Fibroblast of the aortic adventitia (primary cell): ENCODE measurements at places on chromosomes 3 and 15. TPM values are rescaled to one million over a fixed set of nuclear protein-coding genes. Genes with fewer than 3 reads are reported as not detected.

DNA sequence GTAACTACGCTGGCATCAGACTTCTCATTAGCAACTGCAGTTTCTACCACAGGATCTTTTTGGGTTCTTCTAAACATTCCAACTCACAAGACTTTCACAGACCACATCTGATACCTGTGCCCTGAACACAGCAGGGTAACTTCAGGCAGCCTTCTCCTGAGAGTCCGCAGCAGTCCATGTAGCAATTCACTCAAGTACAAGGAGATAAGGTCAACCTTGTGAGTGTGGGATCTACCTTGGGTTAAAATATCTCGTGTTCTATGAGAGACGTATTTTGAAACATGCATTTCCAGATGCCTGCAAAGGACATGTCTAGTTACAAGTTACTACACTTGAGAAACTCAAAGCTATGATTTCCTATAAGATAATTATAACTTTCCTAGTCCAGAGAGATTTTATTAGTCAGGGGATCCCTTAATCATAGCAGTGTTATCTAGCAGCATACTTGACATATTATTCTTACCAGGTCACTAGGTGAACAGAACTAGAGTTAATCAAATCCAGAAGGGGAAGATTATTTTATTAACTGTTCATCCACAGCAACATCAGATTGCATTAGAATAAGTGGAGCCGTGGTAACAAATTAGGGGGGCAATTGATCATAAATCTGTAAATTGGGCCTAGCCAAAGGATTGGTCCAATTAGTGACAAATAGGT lies 66.4 kb downstream of the ASTE1 start:
- peak; percentile 70 for DNase-seq

DNA sequence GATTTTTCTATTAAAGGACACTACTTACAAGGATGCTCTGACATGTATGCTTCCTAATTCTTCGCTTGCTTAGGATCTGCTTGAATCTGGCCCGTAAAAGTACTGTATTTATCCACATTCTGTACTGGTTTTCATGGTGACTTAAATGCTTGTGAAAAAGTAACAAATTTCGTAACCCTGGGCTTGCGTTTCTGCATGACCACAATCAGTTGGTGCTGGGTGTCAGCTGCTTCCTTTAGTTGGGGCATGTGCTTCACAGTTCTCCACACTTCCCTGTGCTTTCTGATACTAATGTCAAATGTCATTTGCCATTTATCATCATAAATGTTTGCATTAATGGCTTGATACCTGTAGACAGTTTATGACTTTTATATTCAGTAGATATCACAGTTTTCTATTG lies 218.4 kb upstream of the MLF1 start:
- DNase-seq: no peak

- no peak for DNase-seq
Measured at GRCh38 chr3:102826636-102827035, 391.8 kb downstream of the ZPLD1 start.

DNA sequence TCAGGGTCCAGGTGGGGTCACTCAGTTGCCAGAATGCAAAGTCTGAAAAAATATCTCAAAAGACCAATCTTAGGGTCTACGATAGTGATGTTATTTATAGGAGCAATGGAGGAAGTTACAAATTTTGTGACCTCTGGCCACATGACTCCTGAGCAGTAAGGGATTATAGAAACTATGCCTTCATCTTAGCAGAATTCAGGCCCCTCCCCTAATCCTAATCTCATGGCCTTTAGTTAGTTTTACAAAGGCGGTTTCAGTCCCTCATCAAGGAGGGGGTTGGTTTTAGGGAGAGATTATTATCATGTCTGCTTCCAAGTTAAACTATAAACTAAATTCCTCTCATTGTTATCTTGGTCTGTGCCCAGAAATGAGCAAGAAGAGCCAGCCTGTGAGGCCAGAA lies 5.9 kb upstream of the DCP1A start:
- DNase-seq: no peak

GRCh38 chr15:51181905-51182304 lies 87.2 kb upstream of the TNFAIP8L3 start:
- DNase-seq: no peak

DNA sequence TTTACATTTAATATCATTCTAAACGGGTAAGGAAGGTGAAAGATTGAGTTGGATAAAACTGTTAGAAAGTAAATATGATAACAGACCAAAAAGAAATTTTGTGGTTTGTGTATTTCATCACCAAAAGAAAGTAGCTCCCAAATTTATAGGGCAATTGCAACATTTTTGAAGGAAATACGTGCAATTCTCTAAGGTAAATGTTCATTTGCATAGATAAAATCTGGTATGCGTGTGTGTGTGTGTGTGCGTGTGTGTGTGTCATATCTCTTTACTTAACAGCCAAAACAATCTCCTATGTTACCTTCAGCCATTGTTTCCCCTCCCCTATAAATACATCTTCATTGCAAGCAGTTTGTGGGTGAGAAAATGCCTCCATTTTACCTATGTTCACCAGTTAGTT lies 208.4 kb downstream of the TNIK start:
- no peak for DNase-seq

DNA sequence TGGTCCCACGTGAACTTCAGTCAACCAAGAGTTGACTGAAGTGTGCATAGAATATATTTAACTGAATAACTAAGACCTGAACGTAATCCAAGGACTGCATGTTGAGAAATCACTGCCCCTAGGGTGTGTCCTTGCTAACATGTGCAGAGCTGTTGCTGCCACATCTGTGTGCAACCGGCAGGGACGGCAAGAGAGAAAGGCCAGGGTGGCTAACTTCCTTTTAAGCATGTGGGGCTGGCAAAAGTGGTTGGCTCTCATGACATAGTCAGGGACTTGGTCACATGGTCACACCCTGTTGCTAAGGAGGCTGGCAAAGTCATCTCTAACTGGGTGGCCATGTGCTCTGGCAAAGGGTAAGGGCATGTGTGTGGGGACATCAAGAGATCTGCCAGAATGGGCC lies 52.4 kb downstream of the GASK1A start:
- peak; percentile 25 for DNase-seq

- no peak for DNase-seq
Measured at GRCh38 chr15:67794832-67795574, 30.3 kb upstream of the SKOR1 start.

GRCh38 chr3:6282918-6283317 lies 578.0 kb upstream of the GRM7 start:
- DNase-seq: no peak

- no peak for DNase-seq
Measured at GRCh38 chr15:74821790-74822158, 4.7 kb upstream of the CPLX3 start.

GRCh38 chr15:84818261-84819131 lies 1.3 kb downstream of the ALPK3 start:
- peak; percentile 22 for DNase-seq

- DNase-seq: no peak
Measured at GRCh38 chr15:69531665-69532027, 79.0 kb downstream of the RPLP1 start.

GRCh38 chr3:61608711-61609110 lies 47.3 kb downstream of the PTPRG start:
- no peak for DNase-seq

DNA sequence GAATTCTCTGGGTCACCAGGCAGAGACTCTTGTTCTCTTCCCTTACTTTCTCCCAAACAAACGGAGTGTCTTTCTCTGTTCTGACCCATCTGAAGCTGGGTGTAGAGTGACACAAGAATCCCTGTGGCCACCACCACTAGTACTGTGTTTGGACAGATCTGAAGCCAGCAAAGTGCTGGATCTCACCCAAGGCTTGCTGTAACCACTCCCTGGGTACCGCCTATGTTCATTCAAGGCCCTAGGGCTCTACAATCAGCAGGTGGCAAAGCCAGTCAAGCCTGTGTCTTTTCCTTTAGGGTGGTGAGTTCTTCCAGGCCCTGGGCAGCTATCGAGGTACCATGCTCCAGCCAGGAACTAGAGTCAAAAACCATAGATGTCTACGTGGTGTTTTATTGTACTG lies 149.2 kb upstream of the CTNNB1 start:
- no peak for DNase-seq

- DNase-seq: no peak
Measured at GRCh38 chr15:35491999-35492398, 54.0 kb downstream of the DPH6 start.

DNA sequence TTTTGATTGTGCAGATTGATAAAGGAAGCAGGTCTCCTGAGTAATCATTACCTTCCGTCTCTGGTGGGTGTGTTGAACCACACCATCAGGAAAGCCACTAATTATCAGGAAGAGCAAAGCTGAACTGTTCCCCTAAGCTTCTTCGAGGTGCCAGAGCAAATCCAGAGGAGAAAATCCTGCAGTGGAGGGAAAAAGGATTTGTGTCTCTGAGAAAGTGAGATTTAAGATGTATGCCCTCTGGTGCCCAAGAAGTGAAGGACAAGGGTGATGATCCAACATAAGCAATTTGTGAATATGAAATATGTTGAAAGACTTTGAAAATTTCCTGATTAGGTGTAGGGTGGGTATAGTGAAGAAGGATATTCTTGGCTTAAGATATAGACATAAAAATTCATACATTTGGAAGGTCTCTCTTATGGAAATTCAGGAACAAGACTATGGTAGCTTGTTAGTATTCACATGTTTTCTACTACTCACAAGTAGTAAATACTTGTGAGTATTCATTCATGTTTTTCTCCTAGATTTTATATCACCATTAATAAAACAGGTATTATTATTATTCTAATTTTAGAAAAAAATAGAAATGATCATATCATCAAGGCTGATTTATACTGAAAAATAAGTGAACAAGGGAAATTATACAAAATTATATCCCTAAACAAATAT lies 34.8 kb downstream of the COMMD2 start:
- DNase-seq: peak; percentile 90

DNA sequence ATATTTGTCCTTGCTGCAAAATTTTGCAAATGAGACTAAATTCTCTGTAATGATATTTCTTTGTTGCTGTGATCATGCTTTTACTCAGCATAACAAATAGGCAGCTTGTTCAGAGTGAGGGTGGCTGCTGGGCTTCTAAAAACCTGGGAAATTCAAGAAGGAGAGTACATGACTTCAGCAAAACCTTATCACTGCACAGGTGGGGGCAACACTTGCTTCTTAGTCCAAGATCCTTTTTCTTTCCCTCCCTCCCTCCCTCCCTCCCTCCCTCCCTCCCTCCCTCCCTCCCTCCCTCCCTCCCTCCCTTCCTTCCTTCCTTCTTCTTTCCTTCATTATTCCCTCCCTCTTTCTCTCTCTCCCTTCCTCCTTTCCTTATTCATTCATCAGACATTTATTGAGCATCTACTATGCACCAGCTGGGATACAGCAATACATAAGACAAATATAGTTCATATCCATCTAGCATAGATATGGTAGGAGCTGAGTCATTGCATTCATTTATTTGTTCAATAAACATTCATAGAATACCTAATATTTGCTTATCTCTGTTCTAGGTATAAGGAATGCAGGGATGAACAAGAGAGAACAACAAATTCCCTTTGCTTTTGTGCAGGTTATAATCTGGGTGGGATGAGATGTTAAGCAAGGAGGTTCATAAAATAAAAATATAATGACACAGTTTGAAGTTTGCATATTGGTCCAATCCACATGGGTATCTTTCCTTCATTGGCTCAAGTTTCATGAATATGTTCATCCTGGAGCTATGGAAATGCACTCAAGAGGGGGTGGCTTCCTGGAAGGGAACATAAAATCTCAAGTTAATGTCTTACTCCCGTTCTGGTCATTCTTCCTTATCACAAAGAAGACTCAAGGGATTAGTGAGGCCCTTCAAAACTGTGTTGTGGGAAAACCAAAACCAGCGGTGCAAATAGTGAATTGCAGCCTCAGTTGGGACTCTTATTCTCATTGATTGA lies 210.7 kb downstream of the PDCD6IP start:
- DNase-seq: peak; percentile 52

DNA sequence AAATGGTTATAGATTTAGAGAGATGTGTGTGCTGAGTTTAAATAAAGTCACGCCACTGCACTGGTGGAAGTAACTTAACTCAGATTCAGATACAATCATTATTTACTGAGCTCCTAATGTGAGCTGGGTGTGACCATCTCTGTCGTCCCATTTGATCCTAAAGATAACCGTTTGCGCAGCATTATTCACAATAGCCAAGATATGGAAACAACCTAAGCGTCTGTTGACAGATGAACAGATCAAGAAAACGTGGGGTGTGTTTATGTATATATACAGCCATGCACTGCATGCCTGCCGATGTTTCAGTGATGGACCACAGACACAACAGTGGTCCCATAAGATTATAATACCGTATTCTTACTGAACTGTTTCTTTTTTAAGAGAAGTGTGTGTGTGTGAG lies 71.2 kb downstream of the TAMM41 start:
- no peak for DNase-seq

DNA sequence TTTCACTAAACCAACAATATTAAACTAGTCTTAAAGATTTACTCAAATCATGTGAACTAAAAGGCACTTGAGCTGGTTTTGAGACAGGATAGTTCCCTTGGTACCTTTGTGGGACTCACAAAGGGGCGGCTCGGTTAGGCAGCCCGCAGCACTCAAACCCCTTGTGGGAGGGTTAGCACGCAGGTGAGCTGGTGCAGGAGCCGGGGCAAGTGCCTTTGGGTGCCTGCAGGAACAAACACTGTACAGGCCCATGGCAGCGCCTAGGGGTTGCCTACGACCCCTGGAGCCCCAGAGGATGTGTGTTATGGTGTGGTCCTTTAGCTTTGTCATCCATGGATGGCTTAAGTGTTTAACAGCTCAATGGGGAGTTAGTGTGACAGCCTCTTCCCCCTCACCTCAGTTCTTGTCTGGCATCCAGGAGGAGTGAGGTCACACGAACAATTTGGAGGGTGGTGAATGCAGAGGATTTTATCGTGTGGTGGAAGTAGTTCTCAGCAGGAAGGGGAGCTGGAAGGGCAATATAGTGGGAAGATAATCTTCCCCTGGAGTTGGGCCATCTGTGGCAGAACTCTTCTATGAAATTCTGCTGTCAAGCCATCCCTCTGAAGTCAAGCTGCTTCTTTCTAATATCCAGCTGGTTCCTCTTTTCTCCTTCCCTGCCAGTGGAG lies 470.9 kb downstream of the RBMS3 start:
- no peak for DNase-seq

GRCh38 chr3:12384451-12385233 lies 95.8 kb downstream of the PPARG start:
- DNase-seq: no peak

GRCh38 chr3:29561651-29562149 lies 280.8 kb downstream of the RBMS3 start:
- DNase-seq: no peak

- peak; percentile 82 for DNase-seq
Measured at GRCh38 chr15:41980654-41981323, 8.4 kb upstream of the EHD4 start.

GRCh38 chr3:126100634-126101301 lies 16.8 kb upstream of the SLC41A3 start:
- peak; percentile 41 for DNase-seq

GRCh38 chr15:86483936-86484335 lies 404.3 kb downstream of the AGBL1 start:
- DNase-seq: no peak

SEC61A1 gene
- total RNA-seq: 120 and 406 TPM in 2 replicates

LRRN1 gene
- 1.7 TPM in 1 of 2 replicates, not detected in the other for total RNA-seq

RNF7 gene
- 41.2 and 64.7 TPM in 2 replicates for total RNA-seq

GRAMD2A gene
- 0.33 and 0.63 TPM in 2 replicates for total RNA-seq

SCN11A gene
- total RNA-seq: under 0.01 and 0.25 TPM in 2 replicates

LRRC31 gene
- not detected in 2 replicates for total RNA-seq

GOLGA8G gene
- not detected in 2 replicates for total RNA-seq

SRGAP3 gene
- total RNA-seq: 4.6 and 6.1 TPM in 2 replicates

AADACL2 gene
- total RNA-seq: 0.90 TPM in 1 of 2 replicates, not detected in the other

KLHL40 gene
- total RNA-seq: not detected in 2 replicates

FRMD5 gene
- 9.9 and 16.3 TPM in 2 replicates for total RNA-seq

GCNT3 gene
- 0.27 and 0.65 TPM in 2 replicates for total RNA-seq

KNL1 gene
- total RNA-seq: 1.3 and 35.9 TPM in 2 replicates

CNTN4 gene
- total RNA-seq: 0.09 TPM in 1 of 2 replicates, not detected in the other

SHC4 gene
- 1.8 and 2.2 TPM in 2 replicates for total RNA-seq

MESP2 gene
- total RNA-seq: 1.3 and 2.9 TPM in 2 replicates
